Heart left ventricle (tissue), 16 donors: ENCODE measurements at places on chromosomes 11 and 22. TPM values are rescaled to one million over a fixed set of nuclear protein-coding genes. Genes with fewer than 3 reads are reported as not detected.

- DNase-seq = peak; percentile 86
Measured at GRCh38 chr22:19478901-19479354, at the start of gene UFD1. Gene UFD1 (minus strand): TSS chr22:19479193. CDS start chr22:19479085, 108 bp downstream.

GRCh38 chr11:102188488-102188887 lies 78.2 kb downstream of the YAP1 start:
- DNase-seq = no peak

TP53I11 gene
- total RNA-seq = 24.0 TPM

ACP2 gene
- total RNA-seq = 48.7 TPM

- DNase-seq = no peak
Measured at GRCh38 chr11:4684631-4685285, 12.9 kb downstream of the OR51E2 start.

GRCh38 chr11:8685306-8685705 lies 2.7 kb downstream of the RPL27A start:
- no peak for DNase-seq

GRCh38 chr22:35357883-35358621 lies 22.8 kb upstream of the HMOX1 start:
- DNase-seq = no peak

DNA sequence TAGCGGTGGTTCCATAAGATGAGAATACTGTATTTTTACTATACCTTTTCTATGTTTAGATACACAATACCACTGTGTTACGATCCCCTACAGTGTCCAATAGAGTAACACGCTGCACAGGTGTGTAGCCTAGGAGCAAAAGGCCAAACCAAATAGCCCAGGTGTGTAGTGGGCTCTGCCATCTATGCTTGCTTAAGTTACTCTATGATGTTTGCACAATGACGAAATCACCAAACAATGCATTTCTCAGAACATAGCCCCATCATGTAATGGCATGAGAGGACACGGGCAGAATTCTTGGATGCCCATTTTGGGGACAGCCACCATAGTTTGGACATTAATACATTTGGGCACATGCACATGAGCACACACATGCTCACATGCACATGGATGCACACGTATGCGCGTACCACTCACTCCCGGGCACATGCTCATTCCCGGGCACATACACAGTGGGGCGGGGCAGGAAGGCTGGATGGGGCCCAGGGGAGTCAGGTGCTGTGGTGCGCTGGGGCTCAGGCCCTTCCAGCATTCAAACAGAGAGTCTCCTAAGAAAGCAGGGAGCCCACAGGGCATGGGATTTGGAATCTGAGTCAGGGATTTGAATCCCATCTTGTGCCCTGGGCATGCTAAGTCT lies 51.1 kb downstream of the RTN4R start:
- DNase-seq = no peak

KCNA4 gene
- 6.8 TPM for total RNA-seq

GRCh38 chr11:12048936-12049790 lies 40.7 kb upstream of the DKK3 start:
- DNase-seq = no peak

- no peak for DNase-seq
Measured at GRCh38 chr11:117058761-117059261, 39.4 kb downstream of the SIK3 start.

GRCh38 chr11:62077132-62077531 lies 46.7 kb upstream of the INCENP start:
- DNase-seq = no peak

GRCh38 chr22:49489821-49490220 lies 337.9 kb downstream of the BRD1 start:
- DNase-seq = no peak

SLC35F2 gene
- 1.3 TPM for total RNA-seq

DNA sequence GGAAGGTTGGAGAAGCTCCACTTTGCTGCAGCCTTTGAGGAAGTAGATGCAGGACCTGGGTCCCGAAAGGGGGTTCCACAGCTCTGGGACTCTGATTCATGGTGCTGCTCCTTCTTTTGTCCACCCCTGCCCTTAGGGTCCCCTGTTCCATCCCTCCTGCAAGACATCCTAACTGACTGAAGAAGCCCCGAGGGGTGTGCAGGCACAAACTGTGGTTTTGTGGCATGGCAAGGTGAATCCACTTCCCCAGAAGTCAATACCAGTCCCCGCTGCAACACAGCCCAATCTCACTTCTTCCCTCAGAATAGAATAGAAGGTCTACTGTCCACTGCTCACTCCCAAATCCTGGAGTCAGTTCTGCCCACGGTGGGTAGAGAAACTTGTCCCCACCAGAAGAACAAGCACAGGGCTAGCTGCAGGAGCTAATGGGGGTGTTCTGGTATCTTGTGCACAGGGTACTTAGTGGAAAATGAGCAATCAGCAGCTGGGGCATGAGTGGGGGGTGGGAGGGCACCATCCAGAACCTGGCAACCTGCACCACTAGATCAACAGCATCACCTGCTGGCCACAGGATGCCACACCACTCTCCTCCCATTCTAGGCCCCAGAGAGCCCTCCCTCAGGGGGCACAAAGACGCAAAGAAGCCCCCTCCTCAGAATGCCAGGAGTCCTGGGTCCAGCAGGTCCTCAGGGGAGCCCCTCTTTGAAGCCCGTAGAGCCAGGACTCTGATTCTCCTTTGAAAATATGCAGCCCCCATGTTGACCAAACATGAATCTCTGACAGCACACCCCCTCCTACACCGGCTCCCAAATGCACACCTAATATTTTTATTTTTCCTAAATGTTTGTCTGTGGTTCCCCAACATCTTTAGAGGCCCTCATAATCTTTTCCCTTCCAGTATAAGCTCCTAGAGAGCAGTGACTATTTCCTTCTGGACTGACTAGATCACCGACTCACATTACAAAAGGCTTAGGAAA lies 14.1 kb downstream of the SPATA19 start:
- no peak for DNase-seq

- no peak for DNase-seq
Measured at GRCh38 chr11:117444256-117444655, 116.6 kb downstream of the CEP164 start.

DNA sequence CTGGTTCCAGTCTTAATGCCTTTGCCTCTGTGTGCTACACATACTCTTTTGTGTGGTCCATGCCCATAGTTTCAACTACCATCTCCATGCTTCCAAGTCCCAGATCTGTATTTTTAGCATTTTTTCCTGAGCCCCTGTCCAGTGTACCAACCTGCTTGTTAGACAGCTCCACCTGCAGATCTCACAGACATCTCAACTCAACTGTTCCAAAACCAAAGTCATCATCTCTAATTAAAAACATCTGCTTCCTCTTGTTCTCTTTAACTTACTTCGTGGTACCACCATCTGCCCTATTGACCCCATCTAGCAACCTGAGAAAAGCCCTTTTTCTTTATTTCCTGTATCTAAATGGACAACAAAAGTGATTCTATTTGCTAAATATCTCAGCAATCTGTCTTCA lies 8.6 kb upstream of the KMT2A start:
- DNase-seq = no peak

ARFIP2 gene
- total RNA-seq = 10.7 TPM

SSRP1 gene
- 60.4 TPM for total RNA-seq

DNA sequence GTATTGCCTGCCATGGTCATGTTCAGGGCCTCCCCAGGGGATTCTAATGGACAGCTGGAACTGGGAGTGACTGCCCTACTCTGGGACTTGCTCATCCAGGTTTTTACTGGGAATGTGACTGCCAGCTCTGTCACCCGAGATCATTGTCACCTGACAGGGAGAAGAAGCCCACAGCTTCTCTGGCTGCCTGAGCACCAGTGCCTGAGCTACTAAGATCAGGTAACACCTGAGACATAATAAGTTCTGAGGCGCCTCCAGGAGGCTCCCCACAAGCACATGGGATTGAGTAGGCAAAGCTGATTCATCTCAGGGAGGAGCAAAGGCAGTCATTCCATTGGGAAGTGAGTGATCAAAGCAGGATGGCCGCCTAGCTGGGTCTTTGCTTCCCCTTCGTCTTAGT lies 84.2 kb upstream of the GALNT18 start:
- DNase-seq = no peak

- DNase-seq = no peak
Measured at GRCh38 chr22:23565305-23565914, 14.7 kb downstream of the IGLL1 start.
